ENCODE measurements at places on chromosomes 4 and X. TPM values are rescaled to one million over a fixed set of nuclear protein-coding genes. Genes with fewer than 3 reads are reported as not detected.
A peak's percentile ranks its signal among the peaks of the same experiment; 100 is the strongest.

Gene ADGRG2
- 4.3 TPM for total RNA-seq

Gene GPR78
- total RNA-seq = not detected

Gene EXOC1L
- total RNA-seq = not detected

- peak overlapping the region; percentile 81 for H3K27ac ChIP-seq
- peaks cover 74% of the 10 kb centered on the region for H3K4me1 ChIP-seq
- H3K36me3 ChIP-seq = no peaks in the 10 kb centered on the region
- DNase-seq = no peak
- no peak overlapping the region for H3K4me3 ChIP-seq
- H3K27me3 ChIP-seq = no peaks in the 10 kb centered on the region
Measured at GRCh38 chr4:2799224-2799911, 6.5 kb downstream of the SH3BP2 start.

GRCh38 chrX:31580227-31580626 is 508.4 kb upstream of the FTHL17 start:
- H3K27ac ChIP-seq = no peak overlapping the region
- no peak overlapping the region for H3K4me3 ChIP-seq
- no peaks in the 10 kb centered on the region for H3K4me1 ChIP-seq
- DNase-seq = no peak
- H3K27me3 ChIP-seq = no peaks in the 10 kb centered on the region

All from thyroid gland (tissue), 4 donors.